ENCODE measurements at places on chromosomes 16 and 17. TPM values are rescaled to one million over a fixed set of nuclear protein-coding genes. Genes with fewer than 3 reads are reported as not detected.

The NPIPA3 gene
- not detected for total RNA-seq

The CALB2 gene
- total RNA-seq, result not detected

The NEUROD2 gene
- not detected for total RNA-seq

The TAC4 gene
- total RNA-seq, result not detected

The APRT gene
- total RNA-seq, result 41.7 TPM

The NGFR gene
- total RNA-seq, result 0.18 TPM

The TBC1D3D gene
- not detected for total RNA-seq

The HEXD gene
- total RNA-seq, result 3.8 TPM

The ALOX12 gene
- not detected for total RNA-seq

The ARL5C gene
- total RNA-seq, result not detected

The CCDC200 gene
- total RNA-seq, result not detected

The TBC1D3K gene
- total RNA-seq, result not detected

The NPB gene
- total RNA-seq, result not detected

The ZPBP2 gene
- total RNA-seq, result not detected

The FBXL19 gene
- total RNA-seq, result 5.8 TPM

The OTOA gene
- not detected for total RNA-seq

The SLC16A11 gene
- total RNA-seq, result not detected

The MRPL12 gene
- 17.5 TPM for total RNA-seq

The GFAP gene
- not detected for total RNA-seq

The CHD9NB gene
- 1.1 TPM for total RNA-seq

The LMF1 gene
- total RNA-seq, result 13.1 TPM

The TM4SF5 gene
- total RNA-seq, result not detected

The VEZF1 gene
- 42.1 TPM for total RNA-seq

The MPP2 gene
- 3.2 TPM for total RNA-seq

The NPW gene
- 0.18 TPM for total RNA-seq

The TEDC2 gene
- 3.6 TPM for total RNA-seq

The ITGAD gene
- total RNA-seq, result not detected

The ABCA10 gene
- under 0.01 TPM for total RNA-seq

The P2RX1 gene
- not detected for total RNA-seq

The TSPAN10 gene
- total RNA-seq, result 1.4 TPM

The DPEP2 gene
- total RNA-seq, result not detected

The CLEC3A gene
- not detected for total RNA-seq

The LGALS9B gene
- total RNA-seq, result not detected

The CUEDC1 gene
- total RNA-seq, result 4.2 TPM

The FAM171A2 gene
- 3.2 TPM for total RNA-seq
